ENCODE measurements at places on chromosomes 5 and 9. TPM values are rescaled to one million over a fixed set of nuclear protein-coding genes. Genes with fewer than 3 reads are reported as not detected.

Gene ZBTB6
- total RNA-seq = 4.5 TPM

Gene SLC22A5
- total RNA-seq = 22.7 TPM

Gene CTNNAL1
- 77.5 TPM for total RNA-seq

Gene PCDHA13
- total RNA-seq = not detected

Gene PCDHGA5
- total RNA-seq = 6.6 TPM

Gene DDX4
- not detected for total RNA-seq

Gene ITK
- 0.13 TPM for total RNA-seq

Gene ADAMTS16
- total RNA-seq = 0.05 TPM

Gene ADGRV1
- total RNA-seq = not detected

Gene PCA3
- not detected for total RNA-seq

Gene CDO1
- 9.2 TPM for total RNA-seq

Gene FOXE1
- not detected for total RNA-seq

Gene SPATA24
- 17.1 TPM for total RNA-seq

Gene AMBP
- 0.51 TPM for total RNA-seq
